HepG2 (cell line): ENCODE measurements at places on chromosomes 4 and X. TPM values are rescaled to one million over a fixed set of nuclear protein-coding genes. Genes with fewer than 3 reads are reported as not detected.

GRCh38 chr4:167606551-167606950 lies 372.3 kb upstream of the SPOCK3 start:
- no peak for DNase-seq

The CT47A1 gene
- total RNA-seq: not detected in 2 replicates

DNA sequence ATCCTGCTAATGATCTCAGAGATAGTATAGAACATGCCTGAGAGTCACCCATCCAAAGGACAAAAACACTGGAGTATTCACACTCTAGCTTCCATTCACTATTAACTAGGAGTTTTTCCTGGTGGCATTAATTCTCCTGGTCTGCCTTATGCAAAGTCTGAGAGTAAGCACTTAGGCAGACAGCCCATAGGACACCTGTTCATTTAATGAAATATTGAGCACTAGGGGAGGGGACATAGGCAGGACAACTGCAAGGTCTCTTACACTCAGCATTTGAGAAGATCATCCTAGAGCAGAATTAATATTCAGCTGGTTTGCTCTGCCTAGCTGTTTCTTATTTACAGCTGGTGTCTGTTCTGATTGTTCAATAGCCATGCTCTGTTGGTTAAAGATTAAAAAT lies 508.5 kb downstream of the CENPC start:
- no peak for DNase-seq

DNA sequence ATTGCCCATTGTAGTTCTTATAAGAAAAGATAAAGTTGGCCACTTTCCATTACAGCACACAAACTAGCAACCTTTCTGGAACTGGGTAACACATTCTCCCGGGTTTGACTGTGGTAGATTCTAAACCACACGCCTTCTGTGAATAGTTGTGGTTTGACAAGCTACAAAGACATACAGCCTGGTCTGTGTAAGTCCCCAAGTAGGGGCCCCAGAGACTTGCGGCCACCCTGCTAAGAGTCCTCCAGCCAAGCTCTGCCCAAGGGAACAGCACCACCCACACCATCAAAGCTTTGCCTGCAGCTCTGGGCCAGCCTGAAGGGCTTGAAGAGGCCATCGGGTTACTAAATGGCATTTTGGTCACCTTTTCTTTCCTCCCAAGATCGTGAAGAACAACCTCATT lies 203.4 kb downstream of the MAML3 start:
- no peak for DNase-seq

The FAM47E gene
- total RNA-seq: 0.29 and 0.33 TPM in 2 replicates

GRCh38 chrX:118872102-118872566 lies 48.5 kb downstream of the ZCCHC12 start:
- no peak for DNase-seq

The RTL9 gene
- total RNA-seq: 0.02 and 0.15 TPM in 2 replicates

DNA sequence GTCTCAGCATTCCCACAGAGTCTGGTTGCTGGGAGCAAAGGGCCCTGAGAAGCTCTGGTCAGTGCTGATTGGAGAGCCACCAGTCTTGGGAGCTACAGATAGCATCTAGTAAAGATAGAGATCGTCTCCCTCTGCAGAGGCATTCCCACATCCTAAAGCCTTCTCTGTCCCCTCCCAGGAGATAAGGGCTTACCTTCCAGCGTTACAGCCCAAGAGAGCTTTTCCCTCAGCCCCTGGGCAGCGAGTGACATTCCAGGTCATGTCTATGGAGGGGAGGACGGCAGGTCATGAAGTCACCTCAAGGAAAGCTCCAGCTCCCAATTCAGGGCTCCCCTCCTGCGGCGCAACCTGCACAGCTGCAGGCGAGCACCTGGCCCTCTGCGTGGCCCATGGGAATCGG lies 29.9 kb downstream of the CLDN34 start:
- DNase-seq: no peak

The APLN gene
- 0.02 TPM in 1 of 2 replicates, not detected in the other for total RNA-seq

DNA sequence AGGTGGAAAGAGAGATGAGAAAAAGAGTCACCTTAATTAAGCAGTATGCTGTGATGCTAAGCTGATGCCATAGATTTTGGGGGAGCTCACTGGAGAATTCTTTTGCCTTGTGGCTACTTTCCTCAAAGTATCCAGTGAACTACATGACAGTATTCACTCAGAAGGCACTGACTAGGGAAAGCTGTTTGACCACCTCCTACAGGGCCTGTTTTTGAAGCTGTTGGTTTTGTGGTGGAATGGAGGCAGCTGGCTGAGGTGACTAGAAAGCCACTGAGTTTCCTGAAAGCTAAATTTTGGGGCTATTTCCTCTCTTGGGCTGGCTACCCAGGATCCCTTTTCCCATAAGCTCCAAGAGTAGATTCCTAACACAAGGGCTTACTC lies 124.8 kb upstream of the EOLA2 start:
- no peak for DNase-seq

The EGFL6 gene
- not detected in 2 replicates for total RNA-seq

The CYLC1 gene
- total RNA-seq: not detected in 2 replicates

The TDO2 gene
- not detected in 2 replicates for total RNA-seq

- DNase-seq: no peak
Observed at GRCh38 chr4:70902577-70903290, 565 bp downstream of the MOB1B start.

The CXCL1 gene
- 0.15 TPM in 1 of 2 replicates, not detected in the other for total RNA-seq

DNA sequence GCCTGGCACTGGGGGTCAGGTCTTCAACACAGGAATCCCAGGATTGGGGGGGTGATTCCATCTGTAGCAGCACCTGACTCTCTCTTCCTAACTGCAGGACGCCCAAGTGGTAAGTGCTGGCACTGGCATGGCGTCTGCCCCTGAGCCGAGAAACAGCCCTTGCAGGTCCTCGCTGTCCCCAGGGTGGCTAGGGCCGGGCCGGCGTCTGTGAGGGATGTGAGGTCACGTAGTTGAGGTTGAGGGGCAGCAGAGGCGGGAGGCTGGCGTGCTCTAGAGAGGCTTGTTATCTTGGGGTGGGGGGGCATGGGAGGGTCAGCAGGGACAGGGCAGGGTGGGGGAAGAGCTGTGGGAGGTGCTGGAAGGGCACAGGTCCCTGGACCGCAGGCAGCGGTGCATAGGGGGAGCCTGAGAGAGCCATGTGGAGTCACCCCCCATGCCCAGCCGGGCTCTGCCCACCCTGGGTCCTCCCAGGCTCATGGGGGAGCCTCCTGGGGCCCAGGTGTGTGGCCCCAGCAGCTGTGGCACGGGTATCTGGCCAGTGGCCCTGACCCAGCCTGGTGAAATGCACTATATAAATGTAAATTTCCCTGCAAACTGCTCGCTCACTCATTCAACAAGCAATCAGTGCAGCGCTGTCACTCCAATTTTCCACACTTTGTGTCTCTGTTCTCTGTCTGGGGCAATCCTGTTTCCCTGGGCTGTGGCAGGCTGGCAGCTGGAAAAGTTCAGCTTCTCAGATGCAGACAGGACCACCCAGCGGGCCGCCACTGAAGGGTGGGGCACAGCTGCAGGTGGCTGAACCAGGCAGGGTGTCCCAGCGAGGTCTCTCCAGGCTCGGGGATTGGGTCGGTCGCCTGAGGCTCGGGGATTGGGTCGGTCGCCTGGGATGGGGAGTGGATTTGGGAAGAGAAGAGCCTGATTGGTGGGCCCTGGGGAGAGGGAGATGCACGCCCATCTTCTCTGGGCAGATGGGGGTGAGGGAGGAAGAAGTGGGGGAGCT lies 102.2 kb upstream of the NKX1-1 start:
- DNase-seq: no peak

DNA sequence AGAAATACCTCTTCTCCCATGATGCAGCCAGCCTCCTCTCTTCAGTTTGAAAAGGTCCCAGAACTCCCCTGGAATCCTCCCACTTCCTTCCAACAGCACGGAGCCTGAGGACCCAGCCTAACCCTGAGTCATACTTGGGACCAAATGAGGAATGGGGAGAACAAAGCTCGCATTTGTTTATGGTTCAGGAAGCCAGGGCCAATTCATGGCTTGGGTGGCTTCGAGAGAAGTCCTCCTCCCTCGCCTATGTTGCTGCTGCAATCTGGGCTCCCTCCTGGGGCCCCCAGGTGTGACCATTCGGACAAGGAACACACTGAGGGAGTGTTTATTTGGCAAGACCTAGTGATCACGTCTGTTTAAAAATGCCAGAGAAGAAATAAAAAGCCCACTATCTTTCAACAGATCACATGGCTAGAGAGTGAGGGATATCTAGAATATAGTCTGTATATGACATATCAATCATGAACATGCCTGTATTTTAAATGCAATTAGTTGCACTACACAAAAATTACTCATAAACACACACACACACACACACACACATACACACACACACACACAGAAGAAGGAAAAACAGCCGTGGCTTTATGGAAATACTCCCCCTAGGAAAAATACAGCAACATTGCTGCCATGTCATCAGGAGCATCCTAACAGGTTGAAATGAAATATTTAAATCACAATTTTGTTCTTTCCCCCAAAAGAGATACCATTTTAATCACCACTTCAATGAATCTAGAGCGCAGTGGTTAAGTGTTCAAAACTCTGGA lies 155.7 kb upstream of the MAP3K15 start:
- DNase-seq: peak; percentile 79

The TRIM75 gene
- total RNA-seq: not detected in 2 replicates

DNA sequence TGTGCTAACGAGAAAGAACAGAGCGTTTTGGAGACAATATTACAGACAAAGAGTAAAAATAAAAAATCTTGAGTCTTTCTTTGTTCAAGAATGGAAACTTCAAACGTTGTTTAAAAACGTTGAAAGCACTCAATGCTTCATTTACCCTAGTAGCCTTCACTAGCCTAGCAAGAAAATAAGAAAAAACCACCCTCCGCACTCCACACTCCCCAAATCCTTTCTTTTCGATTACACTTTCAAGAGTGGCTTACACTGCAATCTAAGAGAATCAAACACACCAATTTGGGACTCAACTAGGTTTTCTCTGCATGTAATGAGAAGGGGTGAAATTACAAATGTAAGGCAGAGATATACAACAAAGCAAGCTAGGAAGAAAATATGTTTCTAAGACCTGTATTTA lies 4.7 kb downstream of the TMSB4X start:
- no peak for DNase-seq

DNA sequence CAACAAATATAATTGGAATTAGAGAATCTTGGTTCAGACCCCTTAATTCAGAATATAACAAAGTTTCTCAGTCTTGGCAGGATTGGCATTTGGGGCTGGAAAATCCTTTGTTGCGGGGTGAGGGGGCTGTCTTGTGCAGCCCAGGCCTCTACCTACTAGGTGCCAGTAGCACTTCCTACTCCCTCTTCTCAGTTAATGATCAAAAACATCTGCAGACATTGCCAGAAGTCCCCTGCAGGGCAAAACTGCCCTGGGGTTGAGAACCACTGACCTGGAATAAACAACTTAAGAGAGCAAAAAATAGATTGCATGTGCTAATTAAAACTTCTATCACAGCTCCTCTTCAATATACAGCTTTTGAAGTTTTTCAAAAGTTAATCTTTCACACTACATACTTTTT lies 36.7 kb upstream of the CXorf38 start:
- no peak for DNase-seq

DNA sequence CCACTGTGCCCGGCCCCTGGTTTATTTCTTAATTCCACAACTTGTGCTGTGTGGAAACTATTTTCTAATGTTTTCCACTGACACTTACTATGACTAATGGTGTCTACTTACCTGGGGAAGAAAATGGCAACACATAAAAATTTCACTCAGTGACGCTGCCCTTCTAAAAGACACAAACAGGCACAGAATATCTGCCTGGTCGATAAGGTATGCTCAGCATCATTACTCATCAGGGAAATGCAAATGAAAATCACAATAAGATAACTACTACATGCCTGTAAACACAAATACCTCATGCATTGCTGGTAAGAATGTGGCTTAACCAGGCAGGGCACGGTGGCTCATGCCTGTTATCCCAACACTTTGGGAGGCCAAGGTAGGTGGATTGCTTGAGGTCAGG lies 61.6 kb downstream of the UBE2K start:
- DNase-seq: no peak

GRCh38 chrX:10166248-10166716 lies 9.5 kb downstream of the CLCN4 start:
- DNase-seq: no peak

DNA sequence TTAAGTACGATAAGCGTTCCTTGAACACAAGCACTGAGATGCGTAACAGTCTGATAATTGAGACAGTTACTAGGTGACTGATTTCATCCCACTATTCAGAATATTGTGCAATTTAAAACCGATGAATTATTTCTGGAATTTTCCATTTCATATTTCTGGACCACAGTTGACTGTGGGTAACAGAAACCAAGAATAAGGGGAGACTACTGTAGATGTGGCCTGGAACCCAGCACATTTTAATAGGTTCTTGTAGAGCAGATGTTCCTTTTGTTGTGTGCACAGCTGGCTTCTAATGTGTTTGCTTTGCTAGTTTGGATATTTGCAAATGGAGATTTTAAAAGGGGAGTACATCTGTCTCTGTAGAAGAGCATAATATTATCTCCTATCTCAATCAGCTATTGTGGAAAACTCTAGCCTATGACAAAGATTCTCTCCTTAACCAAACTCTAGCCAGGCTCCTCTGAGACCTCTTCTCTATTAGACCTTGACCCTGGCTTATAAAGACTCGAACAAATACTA lies 16.4 kb downstream of the NAAA start:
- DNase-seq: no peak

- no peak for DNase-seq
Observed at GRCh38 chr4:153788413-153789276, at the start of gene SFRP2. SFRP2 (minus strand) TSS chr4:153789083; CDS start chr4:153788835, 248 bp downstream.

- no peak for DNase-seq
Observed at GRCh38 chr4:139108567-139109128, 68.4 kb downstream of the ELF2 start.

DNA sequence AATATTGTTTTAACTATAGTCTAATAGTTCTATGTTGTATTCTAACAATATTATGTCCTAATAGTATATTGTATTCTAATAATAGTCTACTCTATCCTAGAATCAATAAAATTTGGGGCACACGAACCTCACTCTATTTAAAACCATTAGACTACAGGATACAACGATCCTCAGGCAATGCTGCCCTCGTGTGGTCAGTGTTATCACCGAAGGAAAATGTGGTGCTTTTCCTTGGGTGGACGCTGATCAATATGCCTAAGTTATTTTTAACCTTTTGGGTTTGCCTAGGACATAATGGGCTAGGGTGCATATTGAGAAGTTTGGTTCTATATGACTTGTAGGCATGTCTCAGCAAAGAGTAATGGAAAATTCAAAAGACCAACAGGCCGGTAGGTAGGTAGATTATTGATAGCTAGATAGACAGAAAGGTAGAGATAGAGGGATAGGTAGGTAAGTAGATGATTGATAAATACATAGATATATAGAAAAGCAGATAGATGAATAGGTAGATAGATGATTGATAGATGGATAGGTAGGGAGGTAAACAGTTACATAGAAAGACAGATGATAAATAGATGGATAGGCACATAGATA lies 75.1 kb downstream of the PRKX start:
- peak; percentile 11 for DNase-seq

GRCh38 chr4:184755278-184755677 lies 21.4 kb upstream of the CENPU start:
- no peak for DNase-seq

DNA sequence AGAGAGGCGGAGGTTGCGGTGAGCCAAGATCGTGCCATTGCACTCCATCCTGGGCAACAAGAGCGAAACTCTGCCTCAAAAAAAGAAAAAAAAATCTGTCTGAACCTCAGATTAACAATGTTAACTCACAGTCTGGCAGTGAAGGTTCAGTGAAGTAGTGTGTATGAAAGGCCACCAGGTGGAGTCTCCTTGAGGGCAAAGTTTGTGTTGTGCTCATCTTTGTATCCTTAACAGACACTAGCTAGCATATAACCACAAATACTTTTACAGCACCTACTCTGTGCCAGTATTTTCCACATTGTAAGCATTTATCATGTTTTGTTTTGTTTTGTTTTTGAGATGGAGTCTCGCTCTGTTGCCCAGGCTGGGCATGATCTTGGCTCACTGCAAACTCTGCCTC lies 46.0 kb upstream of the MGST2 start:
- DNase-seq: peak; percentile 47

- DNase-seq: no peak
Observed at GRCh38 chr4:125492957-125493356, 178.2 kb downstream of the FAT4 start.
